ENCODE measurements at places on chromosomes 1 and 21. TPM values are rescaled to one million over a fixed set of nuclear protein-coding genes. Genes with fewer than 3 reads are reported as not detected.

RIPK4 gene
- 21.2 TPM for total RNA-seq

RGS7 gene
- not detected for total RNA-seq

COL9A2 gene
- 0.20 TPM for total RNA-seq

HTR6 gene
- 0.18 TPM for total RNA-seq

Measured in A549 treated with Hydrocortisone at 1 μM for 4 hours (cell line).